ENCODE measurements at places on chromosomes 12 and 14.

- H3K4me1 ChIP-seq: no peaks in the 10 kb centered on the region
- H3K36me3 ChIP-seq: no peaks in the 10 kb centered on the region
- H3K4me3 ChIP-seq: no peak overlapping the region
- no peak overlapping the region for H3K27ac ChIP-seq
Observed at GRCh38 chr14:53183611-53184010, 30.5 kb upstream of the DDHD1 start.

- H3K36me3 ChIP-seq: no peaks in the 10 kb centered on the region
- peaks cover 38% of the 10 kb centered on the region for H3K4me1 ChIP-seq
- no peaks in the 10 kb centered on the region for H3K27me3 ChIP-seq
- H3K4me3 ChIP-seq: peak overlapping the region; percentile 64
- peak overlapping the region; percentile 77 for H3K27ac ChIP-seq
Observed at GRCh38 chr12:13195785-13196129, 769 bp upstream of the EMP1 start.

DNA sequence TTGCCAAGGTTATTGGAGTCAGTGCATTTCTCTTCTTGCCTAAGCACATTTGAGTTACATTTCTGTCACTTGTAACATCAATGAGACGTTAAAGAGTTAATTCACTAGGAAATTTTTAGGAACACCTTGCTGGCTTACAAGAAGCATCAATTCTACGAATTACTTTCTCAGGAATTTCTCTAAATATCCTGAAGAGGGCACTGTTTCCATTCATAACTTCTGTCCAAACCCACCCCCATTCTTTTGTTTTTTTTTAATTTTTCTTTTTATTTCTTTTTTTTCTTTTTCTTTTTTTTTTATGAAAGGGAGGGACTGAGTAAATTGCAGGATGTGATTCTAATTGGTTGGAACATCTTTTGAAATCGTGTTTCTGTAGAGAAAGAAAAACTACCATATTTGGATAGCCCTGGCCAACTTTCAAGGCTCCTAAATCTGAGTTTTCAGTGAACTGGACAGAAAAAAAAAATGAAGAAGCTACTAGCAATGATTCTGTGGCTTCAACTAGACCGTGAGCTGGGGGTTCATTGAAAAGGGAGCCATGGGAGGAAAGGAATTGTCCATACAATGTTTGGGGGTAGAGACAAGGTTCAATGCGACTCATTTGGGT lies 285.3 kb downstream of the DAD1 start:
- no peak overlapping the region for H3K4me3 ChIP-seq
- H3K4me1 ChIP-seq: no peaks in the 10 kb centered on the region
- H3K27me3 ChIP-seq: no peaks in the 10 kb centered on the region
- H3K27ac ChIP-seq: no peak overlapping the region
- DNase-seq: no peak
- H3K36me3 ChIP-seq: no peaks in the 10 kb centered on the region

DNA sequence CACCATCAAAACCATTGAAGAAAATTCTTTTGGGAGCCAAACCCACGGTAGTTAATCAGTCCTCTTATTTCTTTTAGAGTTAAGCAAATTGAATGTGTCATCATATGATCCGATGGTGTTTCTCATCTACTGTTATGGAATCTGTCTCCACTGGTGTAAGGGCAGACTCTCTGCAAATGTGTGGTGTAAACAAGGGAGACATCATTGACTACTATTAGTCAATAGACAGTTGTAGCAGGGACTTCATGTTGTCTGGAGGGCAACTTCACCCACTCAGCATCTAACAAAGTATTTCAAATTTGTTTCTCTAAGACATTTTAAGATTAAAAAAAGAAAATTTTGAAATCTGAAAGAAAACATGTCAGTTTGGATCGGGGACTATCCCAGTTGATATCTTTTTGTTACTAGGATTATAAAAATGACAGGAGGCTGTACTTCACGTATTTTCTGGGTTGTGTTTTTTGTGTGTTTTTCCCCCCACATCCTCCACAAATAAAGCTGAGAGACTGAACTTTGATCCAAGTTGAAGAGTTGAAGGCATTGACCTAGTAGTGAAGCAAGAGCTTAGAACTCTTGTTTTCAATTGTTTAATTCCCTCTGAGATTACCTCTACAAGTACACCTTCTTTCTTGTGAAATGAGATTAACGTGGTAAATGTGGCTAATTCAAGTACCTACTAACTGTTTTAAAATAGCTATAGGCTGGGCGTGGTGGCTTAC lies 4.0 kb downstream of the GOLGA5 start:
- DNase-seq: no peak
- no peak overlapping the region for H3K27ac ChIP-seq
- peaks cover 63% of the 10 kb centered on the region for H3K4me1 ChIP-seq
- no peaks in the 10 kb centered on the region for H3K27me3 ChIP-seq
- peaks cover 30% of the 10 kb centered on the region for H3K36me3 ChIP-seq
- H3K4me3 ChIP-seq: no peak overlapping the region

- H3K27me3 ChIP-seq: no peaks in the 10 kb centered on the region
- no peaks in the 10 kb centered on the region for H3K36me3 ChIP-seq
- no peak overlapping the region for H3K27ac ChIP-seq
- H3K4me1 ChIP-seq: peaks cover 5% of the 10 kb centered on the region
- no peak for DNase-seq
Observed at GRCh38 chr12:101841069-101841468, 10.3 kb upstream of the GNPTAB start.

- H3K27ac ChIP-seq: no peak overlapping the region
- no peaks in the 10 kb centered on the region for H3K27me3 ChIP-seq
- no peak overlapping the region for H3K4me3 ChIP-seq
- peaks cover 13% of the 10 kb centered on the region for H3K4me1 ChIP-seq
- no peaks in the 10 kb centered on the region for H3K36me3 ChIP-seq
- no peak for DNase-seq
Observed at GRCh38 chr14:35877276-35877675, 51.1 kb downstream of the BRMS1L start.

DNA sequence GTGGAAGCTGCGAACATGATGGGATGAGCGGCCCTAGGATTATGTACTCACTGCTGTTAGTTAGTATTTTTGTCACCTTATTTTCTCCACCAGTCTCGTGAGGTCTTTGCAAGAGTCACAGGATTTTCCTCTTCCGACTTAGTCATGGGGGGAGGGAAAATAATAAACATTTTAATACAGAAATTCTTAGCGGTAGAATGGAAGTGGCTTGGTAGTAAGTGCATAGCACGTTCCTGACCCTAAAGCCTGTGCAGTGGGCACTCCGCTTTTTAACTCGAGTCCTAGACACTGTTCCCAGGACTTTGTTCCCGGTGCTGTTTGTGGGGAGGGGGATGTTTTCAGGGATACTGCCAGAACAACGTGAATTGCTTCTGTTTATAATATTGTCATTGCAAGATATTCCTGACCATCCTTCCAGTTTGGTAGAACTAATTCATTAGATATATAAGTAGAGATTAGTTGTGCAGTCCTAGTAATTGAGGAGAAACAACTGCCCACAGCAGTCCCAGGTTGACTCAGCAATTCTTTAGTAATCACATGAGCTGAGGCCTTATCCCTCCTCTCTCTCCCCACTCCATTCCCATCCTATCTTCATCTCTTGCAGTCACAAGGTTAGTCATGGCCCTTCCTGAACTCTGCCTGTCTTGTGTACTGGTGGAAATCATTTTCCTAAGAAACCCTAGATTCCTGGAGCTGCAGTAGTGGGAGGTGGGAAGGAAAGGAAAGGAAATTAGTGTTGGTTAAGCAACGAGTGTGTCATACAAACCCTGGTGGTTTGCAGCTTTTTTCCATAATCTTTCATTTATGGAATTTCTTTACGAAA lies 799 bp downstream of the SLC38A6 start:
- H3K36me3 ChIP-seq: no peaks in the 10 kb centered on the region
- H3K27me3 ChIP-seq: no peaks in the 10 kb centered on the region
- H3K27ac ChIP-seq: peak overlapping the region; percentile 86
- DNase-seq: no peak

GRCh38 chr12:46533723-46534122 lies 161.2 kb upstream of the SLC38A2 start:
- H3K4me1 ChIP-seq: peaks cover 3% of the 10 kb centered on the region
- DNase-seq: no peak
- no peaks in the 10 kb centered on the region for H3K36me3 ChIP-seq
- no peak overlapping the region for H3K27ac ChIP-seq

DNA sequence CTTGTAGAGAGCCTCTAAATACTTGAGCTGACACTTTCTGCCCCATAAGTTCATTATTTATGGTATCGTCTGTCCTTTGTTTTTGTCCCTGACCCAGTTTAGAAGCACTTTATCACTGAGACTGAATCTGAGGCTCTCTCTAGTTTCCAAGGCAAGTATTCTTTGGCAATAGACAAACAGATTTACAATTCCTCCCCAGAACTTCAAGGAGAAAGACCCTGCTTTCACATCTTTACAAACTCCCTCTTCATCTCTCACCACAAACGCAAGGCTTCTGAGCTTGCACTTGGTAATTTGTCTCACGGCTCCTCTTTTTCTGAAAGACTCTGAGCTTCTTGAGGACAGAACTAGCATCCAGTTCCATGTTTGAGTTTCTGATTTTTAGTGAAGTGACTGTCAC lies 49.8 kb upstream of the PARP11 start:
- no peak overlapping the region for H3K27ac ChIP-seq
- no peak for DNase-seq
- H3K4me3 ChIP-seq: no peak overlapping the region
- no peaks in the 10 kb centered on the region for H3K36me3 ChIP-seq
- peaks cover 10% of the 10 kb centered on the region for H3K4me1 ChIP-seq

- DNase-seq: no peak
- H3K27ac ChIP-seq: no peak overlapping the region
- peaks cover 77% of the 10 kb centered on the region for H3K36me3 ChIP-seq
- H3K4me3 ChIP-seq: no peak overlapping the region
- peaks cover 10% of the 10 kb centered on the region for H3K4me1 ChIP-seq
- H3K27me3 ChIP-seq: peaks cover 8% of the 10 kb centered on the region
Observed at GRCh38 chr14:95452176-95452892, 64.1 kb downstream of the SYNE3 start.

GRCh38 chr14:102951034-102951433 lies 28.6 kb downstream of the AMN start:
- DNase-seq: no peak
- no peaks in the 10 kb centered on the region for H3K27me3 ChIP-seq
- H3K27ac ChIP-seq: no peak overlapping the region
- no peak overlapping the region for H3K4me3 ChIP-seq

- H3K27me3 ChIP-seq: no peaks in the 10 kb centered on the region
- peaks cover 21% of the 10 kb centered on the region for H3K36me3 ChIP-seq
- H3K4me3 ChIP-seq: no peak overlapping the region
- H3K4me1 ChIP-seq: peaks cover 24% of the 10 kb centered on the region
- peak overlapping the region; percentile 62 for H3K27ac ChIP-seq
- no peak for DNase-seq
Observed at GRCh38 chr12:50186681-50187080, 19.5 kb upstream of the CERS5 start.

- H3K36me3 ChIP-seq: no peaks in the 10 kb centered on the region
- H3K27me3 ChIP-seq: peaks cover 9% of the 10 kb centered on the region
- no peak for DNase-seq
- no peak overlapping the region for H3K4me3 ChIP-seq
Observed at GRCh38 chr12:116687888-116688287, 50.0 kb downstream of the SPRING1 start.

- no peak overlapping the region for H3K4me3 ChIP-seq
- H3K4me1 ChIP-seq: peaks cover 2% of the 10 kb centered on the region
- no peak overlapping the region for H3K27ac ChIP-seq
- peaks cover 3% of the 10 kb centered on the region for H3K36me3 ChIP-seq
- no peak for DNase-seq
Observed at GRCh38 chr12:120485961-120486881, 9.7 kb upstream of the DYNLL1 start.

DNA sequence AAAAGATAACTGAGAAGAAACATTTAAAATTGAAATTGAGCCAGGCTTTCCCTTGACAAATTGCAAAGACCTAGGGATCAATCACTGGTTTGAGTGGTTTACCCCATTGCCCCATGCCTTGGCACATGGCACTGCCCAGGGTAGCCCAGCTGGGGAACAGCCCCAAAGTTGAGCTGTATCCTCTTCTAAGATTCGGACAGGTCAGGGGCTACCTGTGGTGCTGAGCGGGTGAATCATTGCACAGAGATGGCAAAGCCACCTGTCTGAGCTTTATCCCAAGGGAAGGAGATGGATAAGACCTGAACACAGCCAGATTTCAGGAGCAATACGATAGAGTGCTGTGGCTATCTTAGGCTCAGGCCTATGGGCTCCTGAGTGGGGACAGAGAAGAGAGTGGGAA lies 7.0 kb downstream of the IFI27L2 start:
- H3K27me3 ChIP-seq: no peaks in the 10 kb centered on the region
- H3K36me3 ChIP-seq: peaks cover under 1% of the 10 kb centered on the region
- no peak overlapping the region for H3K27ac ChIP-seq
- no peak overlapping the region for H3K4me3 ChIP-seq

DNA sequence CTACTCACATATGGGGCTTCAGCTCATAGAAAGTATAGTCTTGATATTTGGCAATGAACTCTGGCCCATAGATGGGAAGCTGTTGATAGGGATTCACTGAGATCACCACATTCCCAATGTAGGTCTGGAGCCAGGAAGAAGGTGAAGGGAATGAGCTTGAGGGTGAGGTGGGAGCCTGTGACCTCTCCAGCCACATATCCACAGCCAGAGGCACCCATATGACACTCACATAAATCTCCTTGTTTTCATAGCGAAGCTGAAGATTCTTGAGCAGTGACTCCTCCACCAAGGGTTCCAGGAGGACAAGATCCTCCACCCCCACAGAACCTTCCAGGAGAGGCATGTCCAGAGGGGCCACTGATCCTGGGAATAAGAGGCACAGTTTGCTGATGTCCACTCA lies 1.9 kb downstream of the MYO1A start:
- H3K27ac ChIP-seq: no peak overlapping the region
- H3K36me3 ChIP-seq: no peaks in the 10 kb centered on the region
- no peaks in the 10 kb centered on the region for H3K27me3 ChIP-seq
